ENCODE measurements at places on chromosomes 3 and 15.

GRCh38 chr15:91283155-91283554 lies 183.1 kb downstream of the SV2B start:
- DNase-seq, result no peak

GRCh38 chr15:74050556-74051234 lies 31.7 kb downstream of the GOLGA6A start:
- DNase-seq, result no peak

DNA sequence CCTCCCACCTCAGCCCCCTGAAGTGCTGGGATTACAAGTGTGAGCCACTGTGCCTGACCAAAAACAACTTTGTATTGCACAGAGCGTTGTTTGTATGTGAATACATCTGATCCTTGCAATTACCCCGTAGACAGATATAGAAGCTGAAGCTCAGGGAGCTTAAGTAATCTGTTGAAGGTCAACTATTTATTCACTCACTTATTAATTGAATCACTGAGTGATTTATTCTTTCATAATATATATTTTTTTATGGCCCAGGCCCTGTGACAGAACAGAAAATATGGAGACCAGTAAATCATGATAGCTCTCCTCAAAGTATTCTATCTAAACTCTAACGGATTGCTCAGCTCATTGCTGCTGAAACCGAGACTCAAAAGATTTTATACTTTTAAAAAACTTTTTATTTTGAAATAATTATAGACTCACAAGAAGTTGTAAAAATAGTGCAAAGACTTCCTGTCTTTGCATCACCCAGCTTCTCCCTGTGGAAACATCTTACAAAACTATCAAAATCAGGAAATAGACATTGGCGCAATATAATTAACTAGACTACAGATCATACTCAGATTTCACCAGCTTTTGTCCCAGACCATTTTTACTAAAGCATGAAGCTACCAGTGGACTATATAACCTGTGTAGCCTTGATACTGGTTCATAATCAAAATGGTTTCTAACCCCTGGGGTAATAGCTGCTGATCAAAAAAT lies 466.1 kb downstream of the PDCD6IP start:
- DNase-seq, result no peak

GRCh38 chr3:61236556-61236955 lies 14.7 kb downstream of the FHIT start:
- no peak for DNase-seq

GRCh38 chr3:122533931-122534334 lies 19.2 kb upstream of the KPNA1 start:
- peak; percentile 81 for DNase-seq

DNA sequence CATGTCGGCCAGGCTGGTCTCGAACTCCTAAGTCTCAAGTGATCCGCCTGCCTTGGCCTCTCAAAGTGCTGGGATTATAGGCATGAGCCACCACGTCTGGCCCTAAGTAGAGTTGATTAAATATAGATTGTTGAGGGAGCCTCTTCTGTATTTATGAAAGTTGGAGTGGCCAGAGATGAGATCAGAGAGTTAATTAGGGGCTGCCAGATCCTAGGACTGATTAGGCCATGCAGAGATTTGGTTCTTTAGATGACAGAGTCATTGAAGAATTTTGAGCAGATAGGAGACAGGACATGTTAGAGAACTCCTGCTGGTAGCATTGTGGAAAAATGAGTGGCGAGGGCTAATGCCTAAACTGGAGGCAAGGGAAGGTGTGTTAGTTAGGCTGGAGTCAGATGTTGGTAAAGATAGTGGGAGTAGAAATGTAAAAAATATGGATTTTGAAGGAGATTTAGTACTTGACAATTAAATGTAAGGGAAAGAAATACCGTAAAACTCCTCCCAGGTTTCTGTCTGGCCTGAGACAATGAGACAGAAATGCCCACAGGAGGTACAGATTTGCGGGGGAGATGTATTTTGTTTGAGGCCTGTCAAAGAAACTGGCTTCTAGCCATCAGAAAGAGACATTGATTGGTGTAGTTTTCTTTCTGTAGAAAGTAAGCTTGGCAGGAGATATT lies 23.4 kb downstream of the SACM1L start:
- DNase-seq, result no peak

DNA sequence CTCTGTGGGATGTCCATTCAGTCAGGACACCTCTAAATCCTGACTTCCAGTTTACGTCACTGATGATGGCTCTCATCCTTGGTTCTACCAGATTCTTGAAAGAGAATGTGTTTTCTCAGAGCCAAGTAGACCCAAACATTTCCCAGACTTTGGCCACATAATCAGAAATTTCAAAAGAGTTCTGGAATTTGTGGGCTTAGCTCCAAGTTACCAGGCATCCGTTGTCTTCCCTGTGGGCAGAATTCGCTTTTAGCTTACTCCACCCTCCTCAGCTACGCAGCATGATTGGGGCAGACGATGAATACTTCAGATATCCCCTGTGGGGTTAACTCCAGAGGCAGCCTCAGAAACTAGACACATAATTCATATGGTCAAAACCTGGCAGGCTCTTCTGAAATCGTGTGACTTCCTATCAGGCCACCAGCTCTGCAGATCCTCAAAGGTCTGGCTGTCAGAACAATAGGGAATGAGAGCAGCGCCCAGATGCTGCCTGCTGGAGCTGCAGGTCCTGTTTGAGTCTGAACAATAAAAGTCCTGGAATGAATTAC lies 30.6 kb downstream of the CRTC3 start:
- DNase-seq, result no peak

- no peak for DNase-seq
Measured at GRCh38 chr3:136070953-136071949, 105.7 kb downstream of the PPP2R3A start.

- DNase-seq, result peak; percentile 8
Measured at GRCh38 chr3:41200669-41201021, 1.3 kb downstream of the CTNNB1 start.

GRCh38 chr3:172074032-172074431 lies 34.7 kb downstream of the FNDC3B start:
- no peak for DNase-seq

DNA sequence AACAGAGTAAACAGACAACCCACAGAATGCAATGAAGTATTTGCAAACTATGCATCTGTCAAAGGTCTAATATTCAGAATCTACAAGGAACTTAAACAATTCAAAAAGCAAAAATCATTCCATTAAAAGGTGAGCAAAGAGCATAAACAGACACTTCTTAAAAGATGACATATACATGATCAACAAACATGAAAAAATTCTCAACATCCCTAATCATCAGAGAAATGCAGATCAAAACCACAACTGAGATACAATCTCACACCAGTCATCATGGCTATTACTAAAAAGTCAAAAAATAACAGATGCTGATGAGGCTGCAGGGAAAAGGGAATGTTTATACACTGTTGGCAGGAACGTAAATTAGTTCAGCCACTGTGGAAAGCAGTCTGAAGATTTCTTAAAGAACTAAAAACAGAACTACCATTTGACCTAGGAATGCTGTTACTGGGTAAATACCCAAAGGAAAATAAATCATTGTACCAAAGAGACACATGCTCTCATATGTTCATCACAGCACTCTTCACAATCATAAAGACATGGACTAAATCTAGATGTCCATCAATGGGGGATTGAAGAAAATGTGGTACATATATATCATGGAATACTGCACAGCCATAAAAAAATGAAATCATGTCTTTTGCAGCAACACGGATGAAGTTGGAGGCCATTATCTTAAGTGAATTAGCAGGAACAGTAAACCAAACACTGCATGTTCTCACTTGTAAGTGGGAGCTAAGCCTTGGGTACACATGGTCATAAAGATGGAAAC lies 393.3 kb upstream of the CBLB start:
- DNase-seq, result no peak

- DNase-seq, result no peak
Measured at GRCh38 chr15:44096596-44096995, 98.5 kb downstream of the FRMD5 start.

DNA sequence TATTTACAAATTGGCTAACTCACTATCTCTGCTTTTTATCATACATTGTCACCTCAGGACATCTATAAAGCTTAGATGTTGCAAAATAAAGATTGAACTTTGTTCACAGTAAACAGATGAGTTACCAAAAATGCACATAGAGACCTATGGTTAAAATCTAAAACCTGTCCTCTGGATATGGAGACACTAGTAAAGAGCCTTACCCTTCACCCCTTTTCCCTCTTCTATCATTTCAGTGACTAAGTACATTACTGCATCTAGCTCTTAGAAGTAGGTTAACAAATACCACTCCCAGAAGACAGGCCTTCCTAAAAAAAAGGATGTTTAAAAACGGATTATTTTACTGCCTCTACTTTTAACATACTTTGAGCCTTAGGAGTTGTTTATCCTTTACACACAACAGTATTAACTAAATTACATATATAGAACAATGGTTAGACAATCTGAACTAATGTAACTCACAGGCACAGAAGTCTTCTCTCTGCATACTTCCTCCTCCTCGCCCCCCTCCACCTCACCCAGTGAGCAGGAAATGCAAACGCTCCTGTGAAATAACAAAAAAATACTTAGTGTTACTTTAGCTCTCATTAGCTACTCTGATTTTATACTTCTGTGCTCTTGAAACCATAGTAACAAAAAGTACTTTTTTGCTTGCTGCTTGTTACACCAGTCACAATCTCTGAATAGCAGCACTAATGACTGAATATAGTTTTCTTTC lies 23.3 kb downstream of the IREB2 start:
- no peak for DNase-seq

GRCh38 chr15:78928616-78929093 lies 16.2 kb downstream of the CTSH start:
- DNase-seq, result no peak

- no peak for DNase-seq
Measured at GRCh38 chr3:107994181-107994580, 96.7 kb downstream of the CD47 start.

GRCh38 chr15:68829068-68829467 lies 8.4 kb upstream of the ANP32A start:
- DNase-seq, result no peak

DNA sequence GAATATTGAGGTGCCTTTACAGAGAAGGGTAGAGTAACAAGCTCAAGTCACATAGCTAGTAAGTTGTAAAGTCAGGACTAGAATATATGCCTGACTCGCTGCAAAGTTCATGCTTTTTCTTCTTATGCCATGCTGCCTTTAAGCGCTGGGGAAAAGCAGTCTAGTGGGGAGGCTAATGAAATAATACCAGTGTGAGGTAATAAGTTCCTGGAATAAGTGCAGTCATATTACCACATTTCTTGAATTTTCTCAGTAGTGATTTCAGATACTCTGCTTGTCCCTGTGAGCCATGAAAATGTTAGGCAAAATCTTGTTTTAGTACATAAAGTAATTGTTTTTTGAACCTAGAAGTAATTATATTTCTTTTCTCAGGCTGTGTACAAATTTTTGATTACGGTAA lies 71.8 kb downstream of the SYN2 start:
- DNase-seq, result no peak

GRCh38 chr3:78995087-78995486 lies 772.7 kb downstream of the ROBO1 start:
- DNase-seq, result no peak

DNA sequence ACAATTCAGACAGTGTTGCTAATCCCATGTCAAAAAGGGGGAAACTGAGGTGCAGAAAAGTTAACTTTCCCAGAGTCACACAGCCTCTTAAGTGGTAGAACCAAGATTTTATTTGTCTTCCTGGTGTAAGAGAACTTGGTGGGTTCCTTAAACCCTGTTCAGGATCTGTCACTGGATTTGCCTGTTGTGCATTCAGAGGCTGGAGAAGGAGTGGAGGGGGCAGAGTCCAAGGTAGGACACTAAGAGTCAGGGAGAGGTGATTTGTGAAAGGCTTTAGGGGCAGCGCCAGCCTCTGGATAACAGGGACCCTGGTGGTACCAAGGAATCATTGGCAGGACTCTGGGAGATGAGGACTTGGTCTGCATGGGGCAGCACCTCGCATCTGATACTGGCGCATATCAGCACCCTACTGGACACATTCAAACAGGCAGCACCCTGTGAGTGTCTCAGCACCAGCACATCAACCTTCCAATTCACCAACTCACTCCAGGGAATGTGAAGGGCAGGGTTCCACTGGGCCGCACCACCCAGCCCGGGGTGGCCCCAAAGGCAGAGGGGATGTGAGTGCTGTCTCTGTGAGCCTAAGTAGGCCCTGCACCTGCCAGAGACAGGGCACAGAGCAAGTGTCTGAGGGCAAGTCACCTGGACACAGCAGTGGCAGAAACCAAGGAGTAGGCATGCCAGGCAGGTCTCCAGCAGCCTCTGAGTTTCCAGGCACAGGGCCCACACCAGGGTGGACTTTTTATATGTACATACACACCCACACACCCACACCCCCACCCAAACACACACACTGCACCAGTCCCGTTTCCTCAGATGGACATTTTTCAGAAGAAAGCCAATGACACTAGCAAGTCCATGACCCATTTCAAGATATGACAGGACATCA lies 71.6 kb downstream of the LIPC start:
- no peak for DNase-seq

DNA sequence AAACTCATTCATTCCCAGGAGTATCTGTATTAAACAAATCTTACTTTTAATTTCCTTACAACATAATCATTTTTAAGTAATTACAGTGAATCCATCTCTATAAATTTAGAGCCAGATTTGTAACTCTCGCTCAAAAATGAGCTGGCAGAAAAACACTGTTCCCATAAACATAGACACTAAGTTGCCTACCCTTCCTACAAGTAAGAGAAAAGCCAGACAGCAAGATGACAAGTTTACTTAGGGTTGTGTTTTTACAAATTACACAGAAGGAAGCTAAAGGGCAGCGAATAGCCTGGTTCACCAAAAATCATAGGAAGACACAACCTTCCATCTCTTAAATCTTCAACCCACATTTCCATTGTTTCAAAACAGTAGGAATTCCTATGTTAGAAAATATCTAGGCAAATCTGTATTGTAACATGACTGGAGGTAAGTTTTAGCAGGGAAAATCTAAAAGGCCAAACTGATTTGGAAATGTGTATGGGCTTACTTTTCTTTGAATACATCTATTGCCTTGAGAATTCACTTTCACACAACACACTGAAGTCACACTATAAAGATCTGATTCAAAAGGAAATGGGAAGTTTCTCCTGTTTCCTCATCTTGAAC lies 21.7 kb downstream of the HERC1 start:
- DNase-seq, result no peak

GRCh38 chr15:80836223-80836622 lies 57.1 kb downstream of the CEMIP start:
- no peak for DNase-seq

- DNase-seq, result no peak
Measured at GRCh38 chr3:100081986-100082692, 32.2 kb downstream of the FILIP1L start.

Measured in LoVo (cell line).